Foreskin fibroblast (primary cell): ENCODE measurements at places on chromosomes 7 and 10.
A peak's percentile ranks its signal among the peaks of the same experiment; 100 is the strongest.

DNA sequence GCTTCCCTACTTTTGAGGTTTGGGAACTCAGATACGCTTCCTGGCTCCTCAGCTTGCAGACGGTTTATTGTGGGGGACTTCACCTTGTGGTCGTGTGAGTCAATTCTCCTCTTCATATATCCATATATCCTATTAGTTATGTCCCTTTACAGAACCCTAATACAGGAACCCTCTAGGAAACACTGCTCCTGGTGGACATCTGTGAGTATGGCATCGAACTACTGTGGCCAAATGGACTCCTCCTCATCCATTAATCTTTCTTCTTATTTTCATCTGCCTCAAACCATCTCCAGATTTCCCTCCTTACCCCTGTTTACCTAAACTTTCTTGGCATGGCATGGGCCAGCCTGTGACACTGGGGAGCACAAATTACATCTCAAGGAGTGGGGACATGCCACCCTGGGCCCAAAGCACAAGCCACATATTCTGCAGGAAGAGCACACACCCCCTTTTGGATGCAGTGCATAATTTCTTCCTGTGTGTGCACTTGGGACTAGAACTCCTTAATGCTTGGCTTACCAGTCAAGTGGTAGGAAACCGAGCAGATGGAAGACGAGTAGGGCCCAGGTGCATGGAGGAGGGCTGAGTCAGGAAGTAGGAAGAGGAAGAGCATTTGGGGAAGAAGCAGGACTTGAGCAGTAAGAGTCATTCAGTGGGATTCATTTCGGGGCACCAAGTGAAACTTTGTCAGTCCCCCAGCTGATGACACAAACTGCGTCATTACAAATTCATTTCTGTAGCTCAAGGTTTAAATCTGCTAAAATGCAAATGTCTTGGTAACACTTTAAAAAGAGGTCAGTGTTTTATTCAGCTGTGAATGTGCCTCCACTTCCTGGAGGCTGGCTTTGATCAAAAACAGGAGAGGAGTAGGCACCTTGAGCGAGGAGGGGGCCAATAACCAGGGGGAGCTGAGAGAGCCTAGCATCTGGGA lies 80.8 kb upstream of the PLXNA4 start:
- DNase-seq: peak; percentile 29

DNA sequence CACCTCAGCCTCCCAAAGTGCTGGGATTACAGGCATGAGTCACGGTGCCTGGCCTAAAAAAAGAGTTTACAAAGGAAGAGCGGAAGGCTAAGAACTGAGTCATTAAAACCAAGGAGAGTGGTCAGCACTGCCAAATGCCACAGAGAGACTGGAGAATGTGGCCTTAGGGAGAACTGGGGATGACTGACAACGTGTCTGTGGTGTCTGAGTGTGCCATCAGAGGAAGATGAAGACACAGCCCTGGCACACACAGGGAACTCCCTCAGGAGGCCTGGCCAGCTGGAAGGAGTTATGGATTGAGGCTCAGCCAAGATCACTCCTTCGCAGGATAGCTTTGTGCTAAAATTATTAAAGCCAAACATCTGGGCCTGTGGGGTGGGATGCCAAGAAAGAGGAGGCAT lies 3.9 kb upstream of the INA start:
- DNase-seq: peak; percentile 99

DNA sequence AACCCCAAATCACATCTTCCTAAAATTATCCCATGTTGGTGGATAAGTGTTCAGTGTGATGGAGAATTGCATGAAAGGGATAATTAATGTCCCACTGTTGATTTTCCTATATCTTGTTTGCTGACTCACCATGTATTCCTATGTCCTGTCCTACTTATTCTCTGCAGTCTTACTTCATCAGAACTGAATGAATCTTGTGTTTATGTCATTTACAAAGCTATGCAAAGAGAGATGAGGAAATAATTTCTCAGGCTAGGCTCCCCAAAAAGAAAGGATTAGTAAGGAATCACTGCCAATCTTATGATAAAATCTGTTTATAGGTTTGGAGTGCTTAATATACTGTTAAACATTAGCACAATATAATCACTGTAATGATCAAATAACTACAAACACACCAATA lies 360.8 kb downstream of the CRPPA start:
- DNase-seq: peak; percentile 62

DNA sequence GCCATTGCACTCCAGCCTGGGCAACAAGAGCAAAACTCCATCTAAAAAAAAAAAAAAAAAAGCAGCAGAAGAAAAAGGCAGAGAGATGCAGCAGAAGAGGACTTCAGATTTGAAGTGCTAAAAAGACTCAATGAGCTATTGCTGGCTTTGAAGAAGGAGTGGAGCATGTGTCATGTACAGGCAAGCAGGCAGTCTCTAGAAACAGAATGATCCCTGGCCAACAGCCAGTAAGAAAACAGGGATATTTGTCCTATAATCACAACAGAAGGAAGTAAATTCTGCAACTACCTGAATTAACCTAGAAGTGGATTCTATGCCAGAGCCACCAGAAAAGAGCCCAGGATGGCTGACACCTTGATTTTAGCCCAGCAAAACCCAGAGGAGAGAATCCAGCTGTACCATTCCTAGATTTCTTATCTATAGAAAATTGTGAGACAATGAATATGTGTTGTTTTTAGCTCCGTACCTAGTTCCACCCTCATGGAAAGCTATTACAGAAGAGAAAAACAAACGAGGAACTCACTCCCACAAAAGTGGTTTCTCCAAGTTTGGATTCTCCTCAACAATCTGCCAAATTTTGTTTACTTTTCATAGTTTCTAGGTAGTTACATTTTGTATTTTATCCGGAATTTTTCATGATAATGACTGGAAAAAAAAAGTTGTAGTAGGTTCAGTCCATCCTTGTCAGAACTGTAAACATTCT lies 198.2 kb upstream of the GNAI1 start:
- no peak for DNase-seq

- DNase-seq: peak; percentile 20
These were observed 52.0 kb downstream of the REEP3 start for GRCh38 chr10:63573068-63573697.

- no peak for DNase-seq
These were observed 8.8 kb downstream of the ADAP1 start for GRCh38 chr7:945556-946255.

- peak; percentile 69 for DNase-seq
These were observed 80.8 kb upstream of the KLF14 start for GRCh38 chr7:130814778-130815335.

GRCh38 chr7:13604178-13604577 lies 385.3 kb downstream of the ETV1 start:
- DNase-seq: peak; percentile 2

DNA sequence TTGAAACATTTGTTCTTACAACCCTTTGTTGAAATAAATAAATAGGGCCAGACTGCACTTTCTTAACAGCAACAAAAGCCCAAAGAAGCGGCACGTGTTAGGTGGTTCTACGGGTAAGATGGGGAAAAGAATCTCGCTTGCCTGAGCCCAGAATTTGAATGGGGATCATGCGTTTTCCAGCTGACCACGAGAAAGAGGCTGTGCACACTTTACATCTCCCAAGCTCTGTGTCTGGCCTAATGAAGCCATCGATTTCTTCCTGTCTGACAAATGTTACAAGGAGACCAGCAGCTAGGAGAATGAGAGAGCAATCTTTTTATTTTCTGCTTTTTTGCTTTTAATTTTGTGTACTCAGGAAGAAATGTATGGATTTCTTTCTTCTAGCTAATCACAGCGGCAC lies 52.2 kb downstream of the FRMD4A start:
- DNase-seq: no peak

DNA sequence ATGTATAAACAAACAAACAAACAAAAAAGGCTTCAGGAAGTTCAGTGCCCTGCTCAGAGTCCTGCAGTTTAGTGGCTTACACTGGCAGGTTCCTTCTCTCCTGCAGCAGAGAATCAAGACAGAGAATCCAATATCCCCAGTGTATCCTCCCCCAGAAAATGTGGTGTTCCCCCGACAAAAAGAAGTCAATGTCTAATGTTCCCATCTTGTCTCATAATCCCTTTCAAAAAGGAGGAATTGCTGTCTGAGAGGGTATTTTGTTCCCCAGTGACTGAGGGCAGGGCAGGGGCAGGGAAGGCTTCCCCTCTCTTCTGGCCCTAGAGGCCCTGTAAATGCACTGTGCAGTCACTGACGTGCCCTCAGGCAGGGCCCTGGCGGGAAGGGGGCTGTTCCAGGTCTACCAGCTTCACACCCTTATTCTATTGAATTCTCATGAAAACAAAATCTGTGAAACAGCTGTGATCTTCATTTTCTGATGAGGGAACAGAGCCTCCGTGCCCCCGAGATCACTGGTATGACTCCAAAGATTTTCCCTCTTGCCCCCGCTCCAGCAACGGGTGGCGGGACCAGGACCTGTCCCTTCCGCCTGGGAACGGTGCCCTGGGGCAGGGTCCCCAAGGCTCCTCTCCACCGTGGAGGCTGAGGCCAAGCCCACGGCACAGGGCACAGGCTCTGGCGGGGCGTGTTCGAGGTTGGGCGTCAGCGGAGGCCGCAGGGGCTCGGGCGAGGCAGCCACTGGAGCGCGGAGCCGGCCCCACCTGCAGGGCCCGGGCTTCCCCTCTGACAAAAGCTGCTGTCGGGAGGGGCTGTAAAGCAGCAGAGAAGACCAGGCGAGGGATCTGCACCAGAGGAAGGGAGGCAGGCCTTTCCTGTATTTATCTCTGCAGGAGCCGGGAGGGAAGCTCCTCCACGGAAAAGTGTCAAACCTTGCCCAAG lies 13.4 kb upstream of the WDFY4 start:
- no peak for DNase-seq

GRCh38 chr7:55128693-55129394 lies 110.0 kb downstream of the EGFR start:
- DNase-seq: no peak

GRCh38 chr7:83365746-83366145 lies 203.1 kb upstream of the PCLO start:
- DNase-seq: peak; percentile 34

DNA sequence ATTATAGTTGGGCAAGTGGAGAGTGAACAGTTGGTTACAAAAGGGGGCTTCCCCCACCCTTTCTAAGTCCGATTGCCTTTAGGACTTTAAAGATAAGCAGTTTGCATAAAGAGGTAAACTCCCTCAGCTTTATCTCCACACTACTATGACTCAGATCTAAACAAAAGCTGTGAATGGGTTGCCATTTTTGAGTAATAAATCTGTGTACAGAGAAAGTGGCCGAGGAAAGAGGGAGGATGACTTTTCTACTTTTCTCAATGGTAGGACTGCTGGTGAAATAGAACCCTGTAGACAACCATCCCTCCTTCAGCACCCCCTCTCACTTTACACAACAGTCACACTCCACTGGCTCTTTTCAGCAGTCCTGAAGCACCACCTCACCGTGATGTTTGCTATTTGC lies 71.2 kb downstream of the DNMBP start:
- no peak for DNase-seq

DNA sequence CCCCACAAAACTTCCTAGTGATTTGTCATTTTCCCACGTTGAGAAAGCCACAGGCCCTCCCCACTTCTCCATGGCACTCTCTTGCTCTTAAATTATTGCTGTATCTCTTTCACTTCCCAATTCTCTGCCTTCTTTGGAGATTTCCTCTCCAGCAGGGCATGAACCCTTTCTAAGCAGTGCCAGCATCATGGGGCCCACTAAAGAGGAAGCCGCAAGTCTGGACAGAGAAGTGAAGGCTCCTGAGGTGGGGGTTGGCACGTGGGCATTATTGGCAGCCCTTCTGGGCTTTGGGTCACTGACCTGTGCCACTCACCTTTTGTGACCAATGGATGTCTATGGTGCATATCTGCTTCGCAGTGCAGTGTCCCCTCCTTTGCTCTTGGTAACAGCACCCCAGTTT lies 97.7 kb upstream of the TCF7L2 start:
- no peak for DNase-seq

DNA sequence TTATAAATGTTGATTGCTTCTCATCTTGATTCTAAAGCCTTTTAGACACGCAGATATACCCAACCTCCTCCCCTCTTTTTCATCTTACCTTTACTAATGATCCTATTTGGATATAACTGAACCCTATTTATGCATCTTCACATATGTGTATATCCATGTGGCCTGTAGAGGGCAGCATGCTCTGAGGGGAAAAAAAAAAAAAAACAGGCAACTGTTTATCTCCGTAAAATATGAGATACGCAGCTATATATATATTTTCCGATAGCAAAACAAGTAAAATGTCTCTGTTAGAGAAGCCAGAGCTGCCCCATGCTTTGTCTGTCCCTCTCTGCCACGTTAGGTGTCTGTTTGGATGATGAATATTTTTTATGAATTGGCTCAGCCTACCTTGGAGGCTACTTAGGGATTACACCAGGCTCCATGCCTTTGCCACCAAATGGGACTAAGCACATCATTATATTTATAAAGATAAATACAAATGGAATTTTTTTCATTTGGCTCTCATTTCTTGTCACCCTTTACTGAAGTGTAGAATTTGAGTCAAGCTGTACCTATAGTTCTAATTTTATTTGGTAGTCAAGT lies 174.8 kb upstream of the FZD1 start:
- DNase-seq: peak; percentile 72

DNA sequence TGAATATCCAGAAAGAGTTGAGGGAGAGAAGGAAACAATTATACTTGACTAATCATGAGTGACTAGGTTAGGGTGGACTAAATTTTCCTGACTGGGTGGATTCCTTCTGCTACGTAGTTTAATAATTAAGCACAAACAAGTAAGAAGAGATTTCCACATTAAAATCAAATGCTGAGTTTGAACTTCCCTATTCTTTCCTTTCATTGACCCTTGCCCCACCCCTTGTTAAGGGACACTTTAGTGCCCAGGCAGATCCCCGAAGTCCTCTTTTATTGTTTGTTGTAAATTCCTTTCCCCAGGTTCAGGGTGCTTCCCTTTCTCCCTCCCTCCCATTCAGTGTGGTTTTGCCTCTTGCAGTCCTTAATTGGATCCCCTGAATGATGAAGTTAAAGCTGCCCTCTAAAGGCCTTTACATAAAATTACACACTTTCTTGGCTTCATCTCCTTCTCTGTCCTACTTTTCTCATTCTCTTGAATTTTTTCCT lies 8.8 kb upstream of the SPAM1 start:
- no peak for DNase-seq

- DNase-seq: no peak
These were observed 2.0 kb downstream of the VSTM2A start for GRCh38 chr7:54544149-54544526.

GRCh38 chr7:83976302-83976701 lies 218.3 kb downstream of the SEMA3A start:
- peak; percentile 70 for DNase-seq

GRCh38 chr7:102094316-102094650 lies 192.4 kb upstream of the SH2B2 start:
- peak; percentile 66 for DNase-seq

- no peak for DNase-seq
These were observed 580 bp upstream of the ASB10 start for GRCh38 chr7:151187409-151188251.

DNA sequence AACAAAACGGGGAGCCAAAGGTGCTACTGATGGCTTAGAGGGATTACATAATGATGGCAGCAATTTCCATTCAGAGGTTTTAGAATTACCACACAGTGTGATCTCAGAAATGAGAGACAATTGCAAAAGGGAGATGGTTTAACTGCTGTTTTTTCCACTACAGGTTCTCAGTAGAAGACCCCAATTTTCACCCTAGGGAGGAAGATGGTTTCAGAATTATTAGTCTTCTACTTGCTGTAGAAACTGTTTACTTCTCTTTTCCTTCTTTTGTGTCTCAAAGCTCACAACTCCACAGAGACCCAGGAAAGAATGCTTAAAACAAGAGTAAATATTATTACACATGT lies 226.5 kb downstream of the INHBA start:
- no peak for DNase-seq
